CD4-positive, alpha-beta T cell treated with Interleukin-21 for 1 hour (primary cell): ENCODE measurements at places on chromosomes 13 and 19.

DNA sequence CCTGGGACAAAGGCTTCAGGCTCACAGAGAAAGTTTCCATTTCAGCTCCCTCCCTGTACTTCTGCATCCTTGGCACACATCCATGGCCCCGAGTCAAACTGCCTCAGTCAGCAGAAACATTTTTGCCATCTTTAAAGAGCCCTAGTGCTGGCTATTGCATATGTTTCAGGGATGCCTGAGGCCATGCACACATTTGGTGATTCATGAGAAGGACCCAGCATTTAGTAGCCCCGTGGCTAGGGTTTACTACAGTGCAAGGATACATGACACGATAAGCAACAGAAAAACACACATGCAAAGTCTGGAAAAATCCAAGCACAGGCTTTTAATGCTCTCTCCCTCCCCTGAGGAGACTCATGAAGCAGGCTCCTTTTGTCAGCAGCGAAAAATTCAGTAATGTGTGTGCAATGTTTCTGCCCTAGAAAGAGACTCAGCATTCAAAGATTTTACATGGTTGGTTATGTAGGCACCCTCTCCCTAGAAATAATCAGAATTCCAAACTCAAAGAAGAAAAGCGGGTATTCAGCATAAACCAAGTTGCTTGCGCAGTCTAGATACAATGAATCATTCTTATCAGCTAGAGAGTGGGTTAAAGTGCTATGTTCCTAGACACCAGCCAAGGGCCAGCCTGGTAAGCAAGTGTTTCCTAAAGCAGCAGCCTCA lies 17.6 kb downstream of the ACOD1 start:
- DNase-seq, result no peak

DNA sequence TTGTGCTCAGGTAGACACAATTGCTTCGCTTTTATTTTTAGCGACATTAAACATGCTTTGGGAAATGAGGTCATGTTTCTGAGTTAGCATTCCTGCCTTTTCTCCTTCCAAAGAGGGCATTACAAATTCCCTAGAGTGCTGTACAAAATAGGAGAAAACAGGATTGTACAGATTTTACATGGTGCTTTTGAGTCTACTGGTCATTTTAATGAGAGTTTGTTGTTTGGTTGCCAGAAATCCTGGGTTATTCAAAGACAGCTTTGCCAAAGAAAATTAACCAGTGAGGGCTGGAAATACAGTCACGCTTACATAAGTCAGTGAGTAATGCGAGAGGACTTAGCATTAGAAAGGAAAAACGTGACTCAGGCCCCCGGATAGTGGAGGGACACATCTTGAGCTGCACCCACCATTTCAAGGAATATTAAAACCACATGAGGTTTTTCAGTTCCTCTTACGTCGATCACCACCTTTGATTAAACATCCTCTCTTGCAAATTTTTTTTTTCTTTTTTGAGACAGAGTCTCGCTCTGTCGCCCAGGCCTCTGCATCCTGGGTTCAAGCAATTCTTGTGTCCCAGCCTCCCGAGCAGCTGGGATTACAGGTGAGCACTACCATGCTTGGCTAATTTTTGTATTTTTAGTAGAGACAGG lies 55.4 kb downstream of the SACS start:
- peak; percentile 59 for DNase-seq

GRCh38 chr13:49213539-49213938 lies 6.6 kb upstream of the MLNR start:
- DNase-seq, result no peak

DNA sequence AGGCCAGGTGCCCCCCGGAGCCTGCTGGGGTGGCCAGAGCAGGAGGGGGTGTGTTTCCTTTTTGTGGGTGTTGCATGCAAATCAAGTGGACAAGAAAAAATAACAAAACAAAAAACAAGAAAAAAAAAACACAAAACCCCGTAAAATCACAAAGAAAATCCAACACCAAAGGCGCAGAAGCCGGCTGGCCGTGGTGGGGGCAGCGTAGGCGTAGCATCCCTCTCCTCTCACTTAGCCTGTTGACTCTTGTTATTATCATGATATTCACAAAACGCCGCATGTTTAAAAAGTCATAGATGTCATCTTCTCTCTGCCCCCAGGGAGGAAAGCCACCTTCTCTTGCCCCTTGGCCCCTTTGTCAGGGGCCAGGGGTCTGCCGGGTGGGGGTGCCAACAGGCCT lies 978 bp upstream of the TGFBR3L start:
- DNase-seq, result no peak

DNA sequence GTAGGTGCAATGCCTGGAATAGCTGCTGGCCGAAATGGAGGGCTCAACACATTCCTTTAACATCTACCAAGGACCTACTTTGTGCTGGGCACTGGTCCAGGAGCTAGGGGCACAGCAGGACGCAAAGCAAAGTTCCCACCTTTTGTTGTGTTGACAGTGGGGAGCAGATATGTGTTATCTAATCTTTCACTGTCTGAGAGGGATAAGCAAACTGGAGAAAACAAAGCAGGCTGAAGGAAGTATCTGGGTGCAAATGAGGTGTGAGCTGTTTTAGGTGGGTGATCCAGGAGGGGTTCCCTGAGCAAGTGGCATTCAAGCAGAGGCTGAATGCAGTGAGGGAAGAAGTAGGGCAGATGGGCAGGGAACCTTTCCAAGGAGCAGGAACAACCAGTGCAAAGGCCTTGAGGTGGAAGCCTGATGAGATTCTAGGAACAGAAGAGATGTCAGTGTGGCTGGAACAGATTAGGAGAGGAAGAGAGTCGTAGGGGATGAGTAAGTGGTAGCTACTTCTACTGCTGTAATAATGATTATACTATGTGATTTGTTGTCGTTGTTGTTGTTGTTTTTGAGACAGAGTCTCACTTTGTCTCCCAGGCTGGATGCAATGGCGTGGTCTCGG lies 2.2 kb upstream of the PLAUR start:
- DNase-seq, result no peak

DNA sequence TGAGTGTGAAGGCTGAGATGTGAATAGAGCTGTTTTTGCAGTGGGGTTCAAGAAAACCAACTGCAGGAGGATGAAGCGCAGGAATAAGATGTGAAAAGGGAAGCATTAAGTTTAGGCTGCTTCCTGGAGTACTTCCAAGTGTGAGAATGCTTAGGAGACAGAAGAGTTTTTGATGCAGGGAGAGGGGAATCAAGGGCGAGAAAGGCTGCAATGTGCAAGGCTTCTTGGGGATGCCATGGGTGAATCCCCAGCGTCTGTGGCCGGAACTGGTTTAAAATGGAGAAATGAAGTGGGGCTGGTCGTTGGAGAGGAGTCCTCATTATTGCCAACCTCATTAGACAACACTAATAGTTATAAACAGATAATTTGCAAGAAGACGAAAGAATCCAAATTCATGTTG lies 764.9 kb downstream of the LIG4 start:
- no peak for DNase-seq

DNA sequence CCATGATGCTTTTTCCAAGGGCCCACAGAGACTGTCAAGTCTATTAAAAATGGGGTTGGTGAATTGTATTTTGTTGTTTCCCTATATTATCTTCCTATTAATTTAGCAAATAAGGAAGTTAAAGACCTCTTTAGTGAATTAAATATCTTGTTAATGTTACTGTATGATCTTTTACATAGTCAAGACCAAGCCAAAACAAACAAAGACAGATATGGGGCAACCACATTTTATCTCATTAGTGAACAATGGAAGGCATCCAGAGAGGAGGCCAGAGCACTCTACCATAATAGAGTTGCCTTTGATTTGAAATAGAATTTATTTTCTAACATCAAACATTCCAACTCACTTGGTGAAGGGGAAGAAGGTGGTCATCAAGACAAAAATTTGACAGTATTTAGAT lies 169.4 kb downstream of the B3GLCT start:
- no peak for DNase-seq

DNA sequence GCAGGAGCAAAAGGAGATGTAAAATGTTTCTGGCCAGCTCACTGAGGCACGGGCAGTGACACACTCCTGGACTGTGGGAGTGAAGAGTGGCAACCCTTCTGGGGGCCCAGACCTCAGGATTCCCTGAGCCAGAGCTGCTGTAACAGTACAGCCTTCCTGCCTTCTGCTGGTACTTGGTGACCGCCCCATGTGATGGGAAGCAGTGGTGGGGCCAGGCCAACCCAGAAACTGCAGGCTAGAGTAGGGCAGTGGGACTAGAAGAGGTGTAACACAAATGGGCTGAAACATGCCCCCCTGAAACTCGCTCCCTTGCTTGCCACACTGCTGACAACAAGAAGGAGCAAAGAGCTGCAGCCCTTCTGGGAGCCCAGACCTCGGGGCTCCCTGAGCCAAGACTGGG lies 217.1 kb upstream of the TRPC4 start:
- DNase-seq, result no peak
